ENCODE measurements at places on chromosomes 6 and 20.

DNA sequence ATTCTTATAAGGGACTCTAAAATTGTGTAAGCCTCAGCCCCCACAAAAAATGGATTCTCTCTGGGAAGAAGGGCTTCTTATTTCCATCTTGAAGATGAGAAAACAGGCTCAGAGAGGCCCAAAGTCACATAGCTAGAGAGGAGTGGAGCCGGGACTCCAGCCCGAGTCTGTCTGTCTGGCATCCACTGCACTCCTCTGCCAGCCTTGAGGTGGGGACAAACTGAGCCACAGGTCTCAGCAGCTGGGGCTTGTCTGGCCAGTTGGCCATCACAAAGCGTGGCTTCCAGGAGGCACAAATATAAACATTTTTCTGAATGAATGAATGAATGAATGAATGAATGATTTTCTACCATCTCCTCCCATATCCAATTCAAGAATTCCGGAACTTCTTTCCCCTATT lies 42.9 kb upstream of the EYA2 start:
- DNase-seq = no peak

DNA sequence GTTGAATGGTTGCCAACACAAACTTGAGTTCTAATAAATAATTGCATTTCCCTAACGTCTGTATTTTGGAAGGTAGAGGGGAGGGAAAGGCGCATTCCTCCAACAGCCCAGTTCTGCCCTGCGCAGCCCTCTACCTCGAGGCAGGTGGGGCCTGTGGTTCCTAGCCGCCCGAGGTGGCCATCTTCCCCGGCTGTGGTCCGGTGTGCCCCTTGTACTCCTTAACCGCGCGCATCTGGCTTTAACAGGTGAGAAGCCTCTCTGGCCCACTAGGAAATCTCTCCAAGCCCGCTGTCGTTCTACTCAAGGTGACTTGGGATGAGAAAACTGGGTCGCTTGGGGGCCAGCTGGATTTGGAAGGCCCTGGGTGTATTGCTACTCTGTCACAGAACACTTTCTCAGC lies 1.7 kb downstream of the KHDC3L start:
- DNase-seq = no peak

GRCh38 chr6:15335916-15336315 lies 90.0 kb downstream of the JARID2 start:
- DNase-seq = no peak

DNA sequence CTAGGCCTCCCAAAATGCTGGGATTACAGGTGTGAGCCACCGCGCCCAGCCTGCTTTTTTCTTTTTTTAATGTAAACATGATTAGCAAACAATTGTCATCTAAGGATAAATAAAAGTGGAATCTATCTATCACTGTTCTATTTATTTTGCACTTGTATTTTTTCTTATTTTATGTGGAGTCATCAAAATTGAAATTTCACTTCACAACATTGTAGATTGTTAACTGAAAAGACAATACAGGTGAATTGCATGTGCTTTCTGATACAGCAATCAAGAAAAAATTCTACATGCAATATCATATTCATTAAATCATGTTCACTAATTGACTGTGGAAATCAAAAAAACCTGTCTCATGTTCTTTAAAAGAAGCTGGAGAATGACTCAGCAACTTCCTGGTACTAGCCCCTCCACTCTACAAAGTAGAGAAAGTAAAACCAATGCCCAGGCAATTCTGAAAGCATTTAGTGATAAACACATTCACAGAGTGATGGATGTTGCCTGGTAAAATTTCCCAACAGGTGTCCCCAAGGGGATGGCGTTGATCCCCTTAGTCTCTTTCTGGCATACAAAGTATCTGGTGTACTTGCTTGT lies 10.7 kb upstream of the RFX6 start:
- no peak for DNase-seq

Data from body of pancreas (tissue), 4 donors.